Stimulated activated CD4-positive, alpha-beta T cell treated with anti-CD3 and anti-CD28 coated beads, Interleukin-12 subunit alpha, Interleukin-12 subunit beta, amount 100 ng/mL, for 48 hours (primary cell): ENCODE measurements at places on chromosomes 13 and 19.

DNA sequence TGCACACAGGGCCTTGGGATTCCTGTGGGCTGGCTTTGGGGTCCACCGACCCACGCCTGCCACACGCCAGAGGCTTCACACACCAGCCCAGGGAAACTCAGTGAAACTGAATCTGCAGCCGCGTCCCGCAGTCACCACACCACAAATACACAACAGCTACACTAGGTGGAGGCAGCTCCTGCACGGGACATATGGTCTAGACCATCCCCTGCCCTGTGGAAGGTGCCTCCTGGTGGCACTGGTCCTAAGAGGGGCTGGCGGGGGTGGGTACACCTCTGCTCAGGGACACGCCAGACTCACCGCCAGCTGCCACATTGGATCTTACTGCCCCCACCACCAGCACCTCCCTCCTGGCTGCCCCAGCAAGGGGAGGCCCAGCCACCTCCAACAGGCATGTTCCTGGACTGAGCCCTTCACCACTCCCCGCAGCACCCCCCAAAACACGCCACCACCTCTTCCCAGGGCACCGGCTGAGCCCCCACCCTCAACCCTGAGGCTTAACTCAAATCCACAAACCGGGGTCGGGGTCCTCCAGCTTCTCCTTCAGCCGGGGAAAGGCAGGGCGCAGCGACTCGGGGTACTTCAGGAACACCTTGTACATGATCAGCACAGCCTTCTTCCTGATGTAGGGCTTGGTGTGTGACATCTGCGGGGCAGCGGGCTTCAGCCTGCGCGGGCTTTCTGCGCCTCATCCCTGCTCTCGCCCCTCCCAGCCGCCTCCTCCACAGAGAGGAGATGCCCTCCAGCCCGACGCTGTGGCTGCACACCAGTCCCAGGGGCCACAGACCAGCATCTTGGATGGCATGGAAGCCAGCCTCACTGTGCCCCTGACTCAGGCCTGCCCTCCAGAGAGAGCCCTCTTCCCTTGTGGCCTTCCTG is 21.2 kb downstream of the AP3D1 start:
- no peak for DNase-seq

GRCh38 chr19:45865269-45865948 is 1.3 kb downstream of the FOXA3 start:
- DNase-seq, result no peak

DNA sequence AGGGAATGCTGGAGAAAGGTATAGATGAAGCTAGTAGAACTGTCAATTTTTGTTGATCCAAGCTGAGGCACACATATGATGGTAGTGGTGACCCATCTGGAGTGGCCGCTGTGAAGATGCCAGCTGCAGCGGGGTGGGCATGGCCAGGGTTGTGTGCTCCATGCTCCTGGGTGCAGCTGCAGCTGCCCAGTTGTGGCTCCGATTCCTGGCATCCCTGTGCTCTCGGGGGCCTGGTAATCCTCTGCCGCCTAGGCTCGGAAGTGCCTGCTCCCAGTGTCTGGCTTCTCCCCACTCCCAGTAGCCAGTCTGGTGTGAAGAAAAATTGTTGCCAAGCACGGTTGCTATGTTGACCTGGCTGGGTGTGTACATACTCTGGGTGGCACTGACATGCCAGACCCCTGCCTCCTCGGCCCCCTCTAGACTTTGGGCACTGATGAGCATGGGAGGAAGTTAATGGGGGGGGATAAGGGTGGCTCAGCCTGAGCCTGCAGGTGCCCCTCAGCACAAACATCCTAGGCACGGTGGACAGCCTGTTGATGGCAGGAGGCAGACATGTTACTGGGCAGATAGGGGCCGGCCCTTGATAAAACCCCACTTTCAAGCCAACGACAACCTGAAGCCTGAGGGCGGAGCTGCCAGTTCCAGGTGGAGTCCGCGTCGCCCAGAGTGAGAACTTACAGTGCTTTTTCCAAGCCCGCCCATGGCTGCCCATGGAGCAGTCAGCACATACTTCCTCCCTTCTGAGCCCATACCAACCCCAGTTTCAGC is 1400.7 kb downstream of the PCDH9 start:
- DNase-seq, result no peak

- no peak for DNase-seq
Measured at GRCh38 chr19:53034948-53035675, 9.4 kb upstream of the ERVV-2 start.

GRCh38 chr13:36806102-36806501 is 12.9 kb upstream of the RFXAP start:
- DNase-seq, result no peak

DNA sequence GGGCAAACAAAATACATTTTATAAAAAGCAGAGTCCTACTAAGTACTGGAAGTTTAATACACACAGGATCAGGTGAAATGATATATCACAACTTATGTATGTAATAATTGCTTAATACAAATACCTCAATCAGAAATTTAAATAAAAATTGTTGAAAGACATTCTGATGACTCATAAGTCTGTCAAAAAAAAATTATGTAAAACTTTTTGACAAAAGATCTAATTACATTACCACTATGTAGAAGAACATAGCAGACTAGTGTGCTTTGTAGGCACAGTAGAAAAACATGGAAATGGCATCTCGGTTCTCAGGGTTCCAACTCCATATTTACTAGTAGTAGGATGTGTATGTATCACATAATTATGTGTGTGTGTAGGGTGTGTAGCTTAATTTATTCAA is 156.2 kb downstream of the DNAJC3 start:
- DNase-seq, result no peak

DNA sequence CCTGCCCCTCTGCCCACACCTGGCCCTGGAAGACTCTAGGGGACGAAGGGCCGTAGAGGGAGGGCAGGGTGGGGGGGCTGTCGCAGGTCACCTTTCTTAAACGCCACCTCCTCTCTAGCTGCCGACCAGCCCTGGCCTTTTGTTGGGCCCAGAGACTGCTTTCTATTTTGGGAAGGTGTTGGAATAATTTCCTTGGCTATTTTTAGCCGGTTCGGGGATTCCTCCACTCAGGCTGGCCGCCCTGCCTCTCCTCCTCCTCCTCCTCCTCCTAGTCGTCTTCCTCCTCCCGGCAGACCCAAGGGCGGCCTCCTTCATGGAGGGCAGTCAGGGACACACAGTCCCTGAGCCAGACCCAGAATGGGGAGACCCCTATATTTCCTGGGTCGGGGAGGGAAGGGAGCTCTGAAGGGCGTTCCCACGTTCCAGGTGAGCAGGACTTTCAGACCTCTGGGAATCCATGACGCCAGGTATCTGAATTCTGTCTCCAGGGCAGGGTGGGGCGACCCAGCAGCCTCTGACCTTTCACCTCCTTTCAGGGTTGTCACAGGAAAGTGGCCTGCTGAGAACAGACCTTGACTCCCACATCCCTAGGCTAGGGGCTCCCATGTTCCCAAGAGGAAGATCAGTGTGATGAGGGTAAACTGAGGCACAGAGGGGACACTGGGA is 19.9 kb downstream of the GADD45B start:
- DNase-seq, result no peak

DNA sequence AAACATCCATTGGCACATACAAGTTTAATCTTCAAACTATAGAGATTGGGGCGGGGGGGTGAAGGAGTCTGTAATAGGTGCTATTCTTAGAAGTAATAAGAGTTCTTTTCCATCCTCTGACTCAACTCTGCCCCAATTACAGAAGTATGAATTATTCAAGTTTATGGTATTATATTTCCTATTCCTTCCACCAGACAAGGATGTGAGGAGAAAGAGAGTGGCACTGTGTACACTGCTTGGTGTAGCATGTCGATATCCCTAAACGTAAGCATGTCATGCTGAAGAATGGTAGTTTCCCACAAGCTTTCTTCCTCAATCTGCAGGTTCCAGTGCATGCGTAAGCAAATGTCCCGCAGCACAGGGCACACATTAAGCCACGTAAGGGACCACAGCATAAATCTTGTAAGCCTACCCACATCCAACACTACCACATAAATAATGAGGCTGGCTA is 14.1 kb downstream of the BRD4 start:
- DNase-seq, result no peak

DNA sequence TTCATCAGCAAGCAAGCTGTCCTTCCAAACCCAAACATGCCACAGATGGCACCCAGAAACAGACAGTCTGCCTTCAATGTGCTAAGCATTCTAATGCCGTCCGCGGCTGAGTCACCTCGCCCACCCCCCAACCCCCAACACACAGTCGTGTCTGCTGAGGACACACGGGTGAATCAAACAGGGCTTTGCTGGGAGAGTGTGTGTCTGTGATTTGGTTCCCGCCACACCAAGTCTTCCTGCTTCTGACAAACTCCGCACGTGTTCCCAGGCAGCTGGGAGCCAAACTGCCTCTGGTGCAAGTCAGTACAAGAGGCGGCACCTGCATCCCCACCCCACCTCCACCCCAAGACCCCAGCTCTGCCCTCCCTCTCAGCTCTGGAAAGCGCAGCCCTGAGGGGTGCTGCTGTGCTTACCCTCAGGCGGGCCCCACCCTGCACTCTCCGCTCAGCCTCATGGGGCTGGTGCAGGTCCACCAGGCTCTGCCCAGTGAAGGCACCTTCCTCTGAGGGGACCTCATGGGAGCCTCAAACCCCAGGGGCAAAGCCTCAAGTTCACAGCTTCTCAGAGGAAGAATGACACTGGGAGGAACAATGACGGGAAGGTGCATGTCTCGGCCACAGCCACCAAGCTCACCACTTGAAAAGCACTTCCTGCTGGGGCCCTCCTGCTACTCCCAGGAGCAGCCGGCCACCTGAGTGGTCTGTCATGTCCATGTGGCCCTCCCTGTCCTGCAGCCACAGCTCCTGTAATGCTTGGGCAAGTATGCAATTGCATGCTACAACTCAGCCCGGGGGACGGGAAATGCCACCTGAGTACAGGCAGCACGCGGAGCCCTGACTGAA is 15.0 kb upstream of the SLC35E1 start:
- no peak for DNase-seq

- DNase-seq, result no peak
Measured at GRCh38 chr19:55694656-55695491, 19.8 kb downstream of the EPN1 start.

- DNase-seq, result no peak
Measured at GRCh38 chr13:25846222-25846984, 205.4 kb downstream of the SHISA2 start.

DNA sequence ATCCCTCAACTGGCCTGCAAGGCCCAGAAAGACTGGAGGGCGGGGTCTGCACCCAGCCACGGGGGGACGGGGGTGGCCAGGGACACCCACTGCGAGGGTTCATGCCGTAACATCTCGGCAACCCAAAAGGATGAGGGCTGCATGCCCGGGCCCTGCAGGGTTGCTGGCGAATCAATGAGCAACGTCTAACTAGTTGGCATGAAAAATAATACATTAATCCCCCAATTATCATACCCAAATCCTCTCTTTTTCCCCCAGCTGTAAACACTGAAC is 232.2 kb downstream of the TUBA3C start:
- no peak for DNase-seq

- no peak for DNase-seq
Measured at GRCh38 chr19:18435178-18435841, 2.6 kb downstream of the ISYNA1 start.

- DNase-seq, result no peak
Measured at GRCh38 chr19:51755571-51755970, 3.9 kb upstream of the FPR1 start.

DNA sequence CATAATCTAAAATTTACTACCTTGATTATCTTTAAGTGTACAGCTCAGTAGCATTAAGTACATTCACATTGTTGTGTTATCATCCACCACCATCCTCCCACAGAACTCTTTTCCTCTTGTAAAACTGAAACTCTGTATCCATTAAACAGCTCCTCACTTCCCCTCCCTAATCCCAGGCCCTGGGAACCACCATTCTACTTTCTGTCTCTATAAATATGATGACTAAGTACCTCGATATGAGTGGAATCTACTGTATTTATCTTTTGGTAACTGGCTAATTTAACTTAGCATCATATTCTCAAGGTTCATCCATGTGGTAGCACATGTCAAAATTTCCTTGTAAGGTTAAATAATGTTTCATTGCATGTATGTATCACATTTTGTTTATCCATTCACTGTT is 49.0 kb upstream of the POMP start:
- DNase-seq, result no peak

- DNase-seq, result no peak
Measured at GRCh38 chr19:33938821-33939220, 142.2 kb downstream of the KCTD15 start.

DNA sequence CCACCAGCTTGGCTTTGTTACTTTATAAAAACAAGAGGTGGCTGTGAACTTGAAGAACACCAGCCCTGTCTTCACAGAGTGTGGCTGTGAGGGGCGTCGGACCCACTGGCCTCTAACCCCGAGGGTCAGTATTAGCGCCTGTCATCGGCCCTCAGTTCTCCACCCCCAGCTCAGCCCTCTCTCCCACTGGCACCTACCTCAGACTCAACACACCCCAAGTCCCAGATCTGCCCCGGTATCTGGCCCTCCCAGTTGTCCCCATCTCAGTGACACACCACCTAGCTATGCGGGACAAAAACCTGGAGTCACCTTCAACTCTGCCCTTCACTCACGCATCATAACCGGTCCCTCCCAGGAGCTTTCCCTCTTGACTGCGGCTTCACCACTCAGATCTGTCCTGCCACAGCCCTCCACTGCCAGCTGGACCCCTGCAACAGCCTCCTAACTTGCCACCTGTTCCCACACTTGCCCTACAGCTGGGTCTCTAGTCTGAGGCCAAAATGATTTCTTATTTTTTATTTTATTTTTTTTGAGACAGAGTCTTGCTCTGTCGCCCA is 45.4 kb downstream of the PEPD start:
- DNase-seq, result no peak

- no peak for DNase-seq
Measured at GRCh38 chr19:15256708-15257331, 24.6 kb upstream of the EPHX3 start.

GRCh38 chr13:22487932-22488331 is 692.8 kb upstream of the SGCG start:
- no peak for DNase-seq

DNA sequence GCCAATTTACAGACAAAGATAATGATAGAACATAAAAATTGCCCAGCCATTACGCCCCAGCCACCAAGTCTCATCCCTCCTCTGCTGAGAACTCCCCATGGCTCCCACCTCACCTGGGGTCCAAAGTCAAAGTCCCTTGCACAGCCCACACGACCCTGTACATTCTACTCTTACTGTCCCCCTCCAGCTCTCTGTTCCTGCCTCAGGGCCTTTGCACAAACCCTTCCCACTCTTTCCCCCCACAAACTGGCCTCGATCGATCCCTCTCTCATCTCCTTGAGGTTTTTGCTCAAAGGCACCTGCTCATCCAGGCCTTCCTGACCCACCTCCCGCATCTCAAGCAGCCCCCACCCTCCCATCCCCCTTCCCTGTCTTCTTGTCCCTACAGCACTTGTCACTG is 1.3 kb downstream of the DOCK6 start:
- DNase-seq, result no peak

- DNase-seq, result no peak
Measured at GRCh38 chr19:44576843-44577565, 36.4 kb upstream of the IGSF23 start.
